NCI-H187 treated with DMSO at 0.1 percent for 48 hours (cell line): ENCODE measurements at places on chromosomes 2 and 18.
A peak's percentile ranks its signal among the peaks of the same experiment; 100 is the strongest.

- DNase-seq: no peak
Observed at GRCh38 chr2:176781570-176782217, 430.9 kb upstream of the HNRNPA3 start.

DNA sequence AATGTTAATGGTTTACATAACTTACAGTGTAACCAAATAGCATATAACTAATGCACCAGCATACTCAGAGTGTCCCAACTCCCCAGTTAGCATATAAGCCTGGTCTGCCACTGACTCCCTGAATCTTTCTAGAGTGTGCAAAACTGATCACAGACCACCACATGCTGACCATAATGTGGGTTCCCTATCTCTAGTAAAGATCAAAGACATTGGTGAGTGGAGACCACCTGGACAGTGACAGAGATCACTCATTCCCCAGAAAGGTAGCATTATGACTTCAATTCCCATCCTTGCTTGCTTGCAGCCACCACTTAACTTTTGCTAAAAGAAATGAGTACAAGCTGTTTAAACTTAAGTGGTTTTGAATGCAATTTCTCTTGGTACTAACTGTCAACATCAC, 39.0 kb downstream of the KANSL1L start:
- no peak for DNase-seq

GRCh38 chr2:20557635-20558034, 93.3 kb downstream of the HS1BP3 start:
- DNase-seq: no peak

- no peak for DNase-seq
Observed at GRCh38 chr18:23828426-23828825, 139.2 kb downstream of the LAMA3 start.

GRCh38 chr2:96579422-96579821, 42.9 kb downstream of the ARID5A start:
- no peak for DNase-seq

- no peak for DNase-seq
Observed at GRCh38 chr2:12091201-12091806, 344.9 kb downstream of the LPIN1 start.

GRCh38 chr2:18049325-18049724, 170.9 kb downstream of the KCNS3 start:
- DNase-seq: no peak

GRCh38 chr18:49610022-49610445, 48.2 kb downstream of the LIPG start:
- DNase-seq: no peak

DNA sequence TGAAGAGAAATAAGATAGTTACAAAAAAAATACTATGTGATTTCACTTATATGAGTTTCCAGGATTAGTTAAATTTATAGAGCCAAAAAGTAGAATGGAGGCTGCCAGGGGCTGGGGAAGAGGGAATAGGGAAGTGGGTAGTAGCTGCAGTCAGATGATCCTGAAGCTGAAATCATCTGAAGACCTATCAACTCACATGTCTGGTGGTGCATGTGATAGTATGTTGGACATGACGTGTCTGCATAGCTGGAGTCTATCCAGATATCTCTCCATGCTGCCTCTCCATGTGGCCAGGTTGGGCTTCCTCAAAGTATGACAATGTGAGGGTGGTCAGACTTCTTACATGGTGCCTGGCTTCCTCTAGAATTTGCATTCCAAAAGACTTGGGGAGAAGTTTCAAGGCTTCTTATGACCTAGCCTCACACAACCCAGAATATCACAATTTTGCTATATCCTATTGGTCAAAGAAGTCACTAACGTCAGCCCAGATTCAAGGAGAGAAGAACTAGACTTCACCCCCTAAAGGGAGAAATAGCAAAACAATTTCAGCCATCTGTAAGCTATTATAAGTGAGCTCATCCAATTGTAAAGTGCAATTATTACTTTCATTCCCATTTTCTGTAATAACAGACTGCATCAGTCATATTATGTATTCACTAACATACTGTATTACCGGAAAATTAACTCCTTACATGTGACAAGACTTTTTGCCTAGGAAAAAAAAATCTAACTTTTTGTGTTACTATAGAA, 14.0 kb upstream of the ZNF396 start:
- DNase-seq: no peak

DNA sequence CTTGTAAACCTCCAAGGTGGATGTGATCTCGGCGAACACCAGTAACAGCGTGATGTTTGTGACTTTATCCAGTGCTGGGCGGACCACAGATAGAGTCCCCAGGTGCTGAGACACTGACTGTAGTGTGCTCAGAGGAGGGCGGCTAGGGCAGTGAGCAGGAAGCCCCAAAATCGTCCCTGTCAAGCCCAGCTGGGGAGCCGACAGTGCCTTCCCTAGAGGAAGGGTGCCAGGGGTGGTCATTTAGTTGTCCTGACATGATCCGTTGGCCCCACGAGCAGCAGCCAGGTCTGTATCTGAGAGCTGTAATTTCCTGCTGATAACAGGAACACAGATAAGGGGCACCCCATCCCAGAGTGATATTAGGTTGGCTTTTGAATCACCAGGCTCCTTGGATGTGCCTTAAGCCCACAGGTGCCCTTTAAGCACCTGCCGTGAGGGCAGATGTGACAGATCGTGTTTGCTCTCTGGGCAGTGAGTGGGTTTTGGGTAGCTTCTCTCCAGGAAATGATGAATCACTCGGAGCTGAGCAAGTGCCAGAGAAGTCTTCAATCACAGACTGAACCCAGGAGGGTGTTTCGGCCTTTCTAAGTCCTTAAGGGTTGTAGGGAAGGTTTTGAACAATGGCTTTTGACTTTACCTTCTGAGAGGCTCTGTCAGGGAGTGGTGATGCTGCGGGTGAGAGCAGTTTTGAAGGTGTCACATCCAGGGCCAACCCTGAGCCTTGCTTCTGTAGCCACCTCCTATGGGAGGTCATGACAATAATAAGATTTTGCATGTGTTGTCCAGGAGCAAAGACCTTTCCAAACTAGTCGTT, 7.7 kb downstream of the LPIN1 start:
- peak; percentile 93 for DNase-seq

- no peak for DNase-seq
Observed at GRCh38 chr2:33354981-33355380, 121.5 kb upstream of the RASGRP3 start.

DNA sequence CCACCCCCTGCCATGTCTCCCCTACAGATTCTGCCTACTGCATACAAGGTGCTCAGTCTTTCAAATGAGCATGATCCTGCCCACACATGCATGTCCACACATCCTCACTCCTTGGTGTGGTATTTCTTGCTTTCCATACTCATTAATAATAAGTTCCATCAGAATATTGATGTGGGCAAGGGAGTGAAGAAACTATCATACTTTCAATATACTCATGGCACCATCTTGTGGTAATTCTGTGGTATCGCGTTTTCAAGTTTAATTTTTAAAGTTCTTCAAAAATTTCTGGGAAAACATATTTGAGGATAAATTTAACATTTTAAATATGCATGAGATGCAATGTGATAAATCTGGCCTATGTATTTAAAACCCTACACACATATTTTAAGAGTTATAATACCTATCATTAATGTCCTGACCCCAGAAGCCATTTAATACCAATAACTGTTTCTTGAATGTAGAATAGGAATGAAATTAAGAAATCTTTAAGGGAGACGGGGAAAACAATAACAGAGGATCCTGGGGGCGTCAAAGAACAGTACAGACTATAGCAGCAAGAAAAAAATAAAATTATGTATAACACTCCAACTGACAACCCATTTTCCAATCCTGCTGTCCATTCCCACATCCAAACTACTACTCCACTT, 110.1 kb downstream of the ZNF385B start:
- DNase-seq: no peak

DNA sequence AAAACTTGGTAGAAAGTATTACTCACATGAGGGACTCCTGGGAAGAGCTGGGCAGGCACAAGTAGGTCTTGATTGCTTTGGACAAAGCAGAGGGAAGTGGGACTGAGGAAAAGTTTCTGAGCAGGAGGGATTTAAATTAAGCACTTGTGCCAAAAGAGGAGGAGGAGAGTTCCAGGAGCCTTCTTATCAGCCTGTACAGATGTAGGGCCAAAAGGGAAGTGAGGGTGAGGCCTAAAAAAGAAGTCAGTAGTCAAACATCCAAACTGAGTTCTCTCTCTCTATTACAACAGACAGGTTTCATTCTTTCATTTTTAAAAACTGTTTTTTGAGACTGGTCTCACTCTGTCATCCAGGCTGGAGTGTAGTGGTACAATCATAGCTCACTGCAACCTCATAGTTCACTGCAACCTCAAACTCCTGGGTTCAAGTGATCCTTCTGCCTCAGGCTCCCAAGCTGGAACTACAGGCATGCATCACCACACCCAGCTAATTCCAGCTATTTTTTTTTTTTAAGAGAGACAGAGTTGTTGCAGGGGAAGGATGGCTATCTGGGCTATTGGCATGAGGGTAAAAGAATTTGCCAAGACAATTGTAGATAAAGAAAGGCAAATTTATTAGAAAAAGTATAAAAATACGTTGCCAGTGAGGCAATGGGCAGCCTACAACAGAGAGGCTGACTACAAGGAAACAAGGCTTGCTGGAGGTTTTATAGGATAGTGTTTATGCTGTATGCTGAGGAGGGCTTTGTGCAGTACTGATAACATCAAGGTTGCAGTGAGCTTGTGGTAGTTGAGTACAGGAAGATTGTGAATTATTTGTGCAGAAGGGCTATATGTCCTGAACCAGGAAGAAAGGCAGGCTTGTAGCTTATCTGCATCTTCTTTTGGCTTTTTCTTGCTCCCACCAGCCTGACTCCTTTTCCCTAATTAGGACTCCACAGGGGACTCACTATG, 29.0 kb downstream of the CFAP210 start:
- no peak for DNase-seq

GRCh38 chr2:191631754-191632153, 46.2 kb upstream of the NABP1 start:
- no peak for DNase-seq

DNA sequence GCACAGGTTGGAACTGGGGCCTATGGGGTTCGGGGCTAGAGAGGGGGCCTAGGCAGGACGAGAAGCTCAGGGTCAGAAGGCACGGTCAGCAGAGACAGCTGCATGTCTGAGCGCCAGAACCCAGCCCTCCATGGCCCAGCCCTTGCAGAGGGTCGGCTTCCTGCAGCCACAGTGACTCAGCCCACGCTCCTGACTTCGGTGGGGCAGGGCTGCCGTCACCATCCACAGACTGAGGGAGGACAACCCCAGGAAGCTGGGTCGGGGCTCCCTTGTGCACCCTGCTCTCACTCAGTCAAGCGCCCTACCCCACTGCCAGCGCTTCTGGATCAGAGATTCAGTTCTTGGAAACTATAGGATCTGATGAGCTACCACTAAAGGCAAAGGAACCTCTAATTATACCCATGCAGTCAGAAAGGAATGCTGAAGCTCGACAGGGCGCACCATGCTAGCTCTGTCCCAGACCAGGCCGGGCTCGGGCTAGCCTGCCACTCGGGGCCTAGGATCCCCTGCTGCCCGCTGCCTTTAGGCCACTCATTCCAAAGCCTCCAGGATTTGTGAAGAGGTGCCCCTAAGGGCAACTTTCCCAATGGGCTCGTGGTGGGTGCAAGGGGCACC, 3.0 kb downstream of the ACTR1B start:
- no peak for DNase-seq

GRCh38 chr18:51988277-51988676, 351.7 kb upstream of the DCC start:
- DNase-seq: no peak

- no peak for DNase-seq
Observed at GRCh38 chr2:29617351-29617750, 304.0 kb downstream of the ALK start.

GRCh38 chr18:10052871-10053270, 139.1 kb downstream of the VAPA start:
- DNase-seq: no peak
